H1 (cell line): ENCODE measurements at places on chromosomes 5 and 9.

GRCh38 chr5:669842-670395 lies 23.2 kb downstream of the TPPP start:
- no peaks in the 10 kb centered on the region for H3K27me3 ChIP-seq
- DNase-seq: no peak
- no peak overlapping the region for H3K27ac ChIP-seq
- peaks cover 23% of the 10 kb centered on the region for H3K4me1 ChIP-seq

- H3K4me1 ChIP-seq: peaks cover 6% of the 10 kb centered on the region
- peak; percentile 97 for DNase-seq
Observed at GRCh38 chr5:177516601-177517568, at the start of gene DDX41. Gene DDX41, minus strand, starts transcription at chr5:177516961. Its CDS starts 16 bp downstream, at chr5:177516945.

- H3K4me3 ChIP-seq: no peak overlapping the region
- peaks cover 15% of the 10 kb centered on the region for H3K4me1 ChIP-seq
- H3K36me3 ChIP-seq: no peaks in the 10 kb centered on the region
Observed at GRCh38 chr9:113882636-113883164, 6.6 kb downstream of the ZNF618 start.

DNA sequence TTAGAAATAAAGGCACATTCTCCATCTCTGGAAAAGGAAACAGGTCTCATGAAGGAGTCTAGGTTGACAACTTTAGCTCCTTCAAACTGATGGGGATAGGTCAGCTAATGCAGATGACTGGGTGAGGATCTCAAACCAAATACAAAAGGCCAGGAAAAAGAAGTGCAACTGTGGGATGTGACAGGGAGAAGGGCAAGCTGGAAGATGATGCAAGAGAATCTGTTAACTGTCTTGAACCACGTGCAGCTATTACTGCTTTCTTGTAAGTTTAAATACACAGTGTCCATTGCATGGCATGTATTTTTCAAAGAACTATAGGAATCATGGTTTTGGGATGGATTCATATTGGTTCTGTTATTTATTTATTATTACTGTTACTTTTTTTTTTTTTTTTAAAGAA lies 331.8 kb downstream of the NDUFS4 start:
- H3K36me3 ChIP-seq: no peaks in the 10 kb centered on the region
- H3K27ac ChIP-seq: no peak overlapping the region
- no peak for DNase-seq
